ENCODE measurements at places on chromosomes 2 and 18. TPM values are rescaled to one million over a fixed set of nuclear protein-coding genes. Genes with fewer than 3 reads are reported as not detected.

- DNase-seq = no peak
Measured at GRCh38 chr2:101718993-101719571, 21.6 kb downstream of the MAP4K4 start.

DNA sequence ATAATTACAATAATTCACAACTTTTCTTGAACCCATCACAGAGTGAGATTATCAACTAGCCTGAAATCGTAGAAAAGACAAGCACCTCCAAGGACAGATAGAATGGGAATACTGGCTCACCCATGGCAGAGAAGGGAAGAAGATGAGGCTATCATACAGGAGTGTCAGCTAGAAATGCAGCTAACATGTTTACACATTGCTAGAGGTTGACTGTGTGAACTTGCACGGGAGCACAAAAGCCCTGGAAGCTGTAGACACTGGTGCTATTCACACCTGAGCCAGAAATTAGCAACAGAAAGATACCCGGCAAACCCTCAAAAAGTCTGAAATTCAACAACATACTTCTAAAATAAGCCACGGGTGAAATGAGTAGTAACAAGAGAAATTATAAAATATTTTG, 131.8 kb downstream of the ZAP70 start:
- no peak for DNase-seq

DNA sequence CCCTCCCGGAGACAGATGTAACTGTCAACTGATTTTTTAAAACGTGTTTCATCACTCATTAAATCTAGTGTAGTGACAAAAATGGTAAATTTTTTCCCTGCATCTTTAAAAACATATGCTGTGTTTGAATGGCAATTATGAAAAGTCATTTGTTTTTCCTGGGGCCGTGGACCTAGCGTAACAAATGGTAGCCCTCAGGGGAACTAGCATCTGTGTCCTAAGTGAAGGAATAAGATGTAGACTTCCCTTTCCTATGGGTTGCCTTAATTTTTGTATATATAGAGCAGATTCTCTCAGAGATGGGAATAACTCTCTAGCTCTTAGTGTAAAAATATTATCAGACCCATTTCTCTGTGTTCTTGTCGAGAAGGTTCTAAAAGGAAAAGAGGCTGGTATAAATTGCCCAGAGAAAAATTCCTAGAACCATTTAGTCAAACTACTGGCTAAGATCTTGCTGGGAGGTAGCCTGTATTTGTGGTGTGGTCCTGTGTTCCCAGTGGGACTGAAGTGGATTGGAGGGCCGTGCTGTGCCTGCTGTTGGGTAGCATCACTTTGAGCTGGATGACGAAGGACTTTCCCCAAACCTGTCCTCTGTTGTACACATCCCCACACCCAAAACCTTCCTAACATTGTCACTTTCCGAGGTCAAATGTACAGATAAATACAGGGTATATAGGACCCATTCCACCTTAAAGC, 85.8 kb downstream of the LIMS1 start:
- DNase-seq = no peak

DNA sequence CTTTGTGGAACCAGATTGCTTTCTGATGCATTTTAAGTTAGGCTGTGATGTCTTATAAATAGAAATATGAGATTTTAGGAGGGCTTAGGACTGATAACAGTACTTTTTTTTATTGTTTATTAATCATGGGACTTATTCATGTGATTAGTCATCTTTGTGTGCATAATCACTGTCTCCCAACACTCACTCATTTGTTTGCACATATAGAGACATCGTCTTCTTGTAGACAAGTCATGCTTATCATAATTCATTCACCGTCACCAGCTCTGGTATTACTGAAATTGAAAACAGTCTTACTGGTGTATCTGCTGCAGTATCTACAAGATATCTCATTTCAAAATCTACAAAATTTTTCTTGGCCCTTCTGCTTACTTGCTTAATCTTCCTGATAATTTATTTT, 45.8 kb downstream of the WDR7 start:
- no peak for DNase-seq

- DNase-seq = peak; percentile 83
Measured at GRCh38 chr2:47631792-47632398, 151.1 kb upstream of the MSH6 start.

DNA sequence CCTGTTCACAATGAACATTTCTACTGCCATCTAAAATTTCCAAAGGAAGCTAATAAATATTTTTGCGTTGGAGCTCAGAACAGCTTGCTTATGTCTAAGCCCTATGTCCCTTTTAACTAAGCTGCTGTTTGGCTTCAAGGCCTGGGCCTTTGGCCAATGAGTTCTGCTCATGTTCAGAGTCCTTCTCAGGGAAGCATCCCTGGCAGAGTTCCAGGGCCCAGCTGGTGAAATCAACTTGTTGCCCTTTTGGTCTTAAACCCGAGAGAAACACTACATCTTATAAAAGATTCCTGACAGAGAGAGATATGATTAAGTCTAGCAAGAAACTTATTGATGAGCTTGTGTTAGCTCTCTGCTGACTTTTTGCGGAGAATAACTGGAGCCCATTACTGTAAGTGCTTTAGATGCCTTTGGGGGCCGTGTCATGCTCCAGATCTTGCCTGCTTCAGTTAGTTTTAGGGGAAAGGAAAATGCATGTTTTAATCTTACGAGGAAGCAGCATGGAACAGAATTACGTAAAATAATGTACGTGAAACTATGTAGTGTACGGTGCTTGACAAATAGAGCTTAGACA, 102.5 kb upstream of the NOSTRIN start:
- DNase-seq = no peak

- DNase-seq = no peak
Measured at GRCh38 chr2:120659275-120659977, 76.2 kb upstream of the GLI2 start.

GRCh38 chr18:3175195-3175758, 44.5 kb downstream of the MYOM1 start:
- no peak for DNase-seq

- DNase-seq = no peak
Measured at GRCh38 chr18:47606526-47606925, 323.9 kb downstream of the SMAD2 start.

DNA sequence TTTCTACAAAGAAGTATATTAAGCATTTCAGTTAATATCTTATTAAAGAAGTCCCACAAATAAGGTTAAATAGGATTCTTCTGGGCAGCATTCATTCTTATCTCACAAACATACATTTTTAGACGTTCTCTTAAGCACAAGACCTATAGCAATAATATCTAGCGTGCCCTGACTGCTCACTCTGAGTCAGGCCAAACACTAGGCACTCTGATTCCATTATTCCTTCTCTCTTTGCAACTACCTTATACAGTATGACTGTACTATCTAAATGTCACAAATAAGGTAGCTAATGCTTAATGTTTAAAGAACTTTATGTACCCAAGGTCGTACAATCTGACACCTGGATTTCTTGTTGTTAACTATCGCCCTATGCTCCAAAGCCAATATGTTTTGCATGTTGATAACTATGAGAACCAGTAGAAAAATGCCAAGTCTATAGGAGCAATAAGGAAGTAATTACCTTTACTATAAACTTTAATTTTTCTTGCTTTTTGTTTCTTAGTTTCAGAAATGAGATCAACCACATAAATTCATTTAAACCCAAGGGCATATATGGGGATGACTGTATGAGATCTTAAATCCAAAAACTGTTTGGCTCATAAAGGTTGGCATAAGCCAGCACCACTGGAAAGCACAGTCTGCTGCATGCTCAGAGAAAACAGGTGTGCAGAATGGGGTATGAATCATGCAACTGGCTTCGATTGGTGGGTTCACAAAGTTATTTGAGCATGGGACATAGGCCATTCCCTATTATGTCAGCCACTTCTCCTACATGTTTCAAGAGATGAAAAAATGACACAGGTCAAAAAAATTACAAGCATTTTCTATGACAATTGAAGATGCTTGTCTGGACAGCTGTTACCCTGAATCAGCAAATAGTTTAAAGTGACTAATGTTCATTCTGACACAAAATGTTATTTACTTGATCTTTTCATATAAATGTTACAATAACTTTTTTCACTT, 352.0 kb downstream of the IRS1 start:
- DNase-seq = no peak

DNA sequence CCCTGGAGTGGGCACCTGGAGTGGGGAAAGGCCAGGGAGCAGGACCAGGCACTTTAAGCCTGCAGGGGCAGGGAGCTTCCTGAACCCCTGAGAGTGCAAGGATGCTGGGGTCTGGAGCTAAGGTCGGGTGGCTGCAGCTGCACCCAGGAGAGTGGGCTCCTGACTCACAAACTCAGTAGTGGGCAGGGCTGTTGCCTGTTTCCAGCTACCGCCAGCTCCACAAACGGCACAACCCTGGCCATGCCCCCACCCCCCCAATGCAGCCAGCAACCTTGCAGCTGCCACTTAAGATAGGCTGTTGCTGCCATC, 688.8 kb downstream of the NYAP2 start:
- DNase-seq = no peak

GRCh38 chr18:2985628-2986027, 27.3 kb downstream of the LPIN2 start:
- peak; percentile 45 for DNase-seq

DNA sequence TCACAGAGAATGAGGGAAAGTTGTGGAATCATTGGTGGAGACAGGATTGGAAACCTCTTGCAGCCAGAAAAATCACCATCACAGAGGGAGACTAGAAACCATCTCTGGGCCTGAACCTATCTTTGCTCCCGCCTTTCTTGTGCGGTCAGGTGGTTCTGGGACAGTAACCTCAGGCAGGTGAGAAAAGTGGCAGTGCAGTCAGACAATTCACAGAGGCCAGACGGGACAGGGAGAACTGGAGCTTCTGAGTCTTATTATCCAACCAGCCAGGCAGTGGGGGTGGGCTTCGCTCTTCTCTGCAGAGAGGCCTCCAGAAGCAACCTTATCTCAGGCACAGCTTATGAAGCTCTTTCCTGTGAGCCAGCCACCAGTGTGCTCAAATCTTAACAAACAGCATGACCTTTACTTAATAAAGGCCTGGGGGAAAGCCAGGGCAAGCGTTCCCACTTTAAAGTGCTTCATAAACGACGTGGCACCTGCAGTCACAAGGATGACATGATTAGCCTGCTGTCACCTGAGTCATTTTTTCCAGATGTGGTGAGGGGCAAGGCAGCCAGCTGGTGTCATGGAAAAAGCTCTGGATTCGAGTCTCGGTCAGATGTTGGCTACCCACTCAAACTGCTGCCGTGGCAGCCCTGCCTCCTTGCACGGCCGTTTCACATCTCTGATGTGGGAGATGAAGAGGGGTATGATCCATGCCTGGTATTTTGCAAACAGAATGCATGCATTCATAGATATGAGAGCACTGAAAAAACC, 109.7 kb downstream of the B3GNT2 start:
- DNase-seq = no peak

DNA sequence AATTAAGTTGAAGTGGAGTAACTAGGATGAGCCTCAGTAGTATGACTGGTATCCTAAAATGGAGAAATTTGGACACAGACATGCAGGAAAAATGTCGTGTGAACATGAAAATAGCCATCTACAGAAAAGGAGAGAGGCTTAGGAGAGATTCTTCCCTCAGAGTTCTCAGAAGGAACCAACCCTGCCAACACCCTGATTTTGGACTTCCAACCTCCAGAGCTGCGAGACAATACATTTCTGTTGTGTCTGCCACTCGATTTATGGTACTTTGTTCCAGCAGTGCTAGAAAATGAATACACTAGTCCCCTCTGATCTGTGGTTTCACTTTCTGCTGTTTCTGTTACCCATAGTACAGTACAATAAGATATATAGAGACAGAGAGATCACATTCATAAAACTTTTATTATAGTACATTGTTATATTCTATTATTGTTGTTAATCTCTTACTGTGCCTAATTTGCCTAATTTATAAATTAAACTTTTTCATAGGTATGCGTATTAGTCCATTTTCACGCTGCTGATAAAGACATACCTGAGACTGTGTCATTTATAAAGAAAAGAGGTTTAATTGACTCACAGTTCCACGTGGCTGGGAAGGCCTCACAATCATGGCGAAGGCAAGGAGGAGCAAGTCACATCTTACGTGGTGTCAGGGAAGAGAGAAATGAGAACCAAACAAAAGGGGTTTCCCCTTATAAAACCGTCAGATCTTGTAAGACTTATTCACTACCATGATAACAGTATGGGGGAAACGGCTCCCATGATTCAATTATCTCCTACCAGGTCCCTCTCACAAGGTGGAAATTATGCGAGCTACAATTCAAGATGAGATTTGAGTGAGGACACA, 41.3 kb downstream of the PLEKHA3 start:
- DNase-seq = no peak

GRCh38 chr2:207617011-207617671, 8.1 kb downstream of the METTL21A start:
- peak; percentile 88 for DNase-seq

DNA sequence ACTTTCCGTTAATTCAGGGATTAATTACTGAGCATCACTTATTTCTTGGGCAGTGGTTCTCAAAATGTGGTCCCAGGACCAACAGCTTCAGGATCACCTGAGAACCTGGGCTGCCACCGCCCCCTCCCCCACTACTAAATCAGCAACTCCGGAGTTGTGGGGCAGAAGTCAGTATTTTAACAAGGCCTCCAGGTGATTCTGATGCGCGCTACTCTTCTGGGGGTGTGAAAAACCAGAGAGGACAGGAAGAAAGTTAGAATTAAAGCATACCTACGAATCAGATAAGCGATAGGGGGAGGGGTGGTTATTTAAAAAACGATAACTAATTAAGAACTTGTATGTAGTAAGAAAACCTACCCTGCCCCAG, 319 bp downstream of the ZSCAN30 start:
- DNase-seq = peak; percentile 1

DNA sequence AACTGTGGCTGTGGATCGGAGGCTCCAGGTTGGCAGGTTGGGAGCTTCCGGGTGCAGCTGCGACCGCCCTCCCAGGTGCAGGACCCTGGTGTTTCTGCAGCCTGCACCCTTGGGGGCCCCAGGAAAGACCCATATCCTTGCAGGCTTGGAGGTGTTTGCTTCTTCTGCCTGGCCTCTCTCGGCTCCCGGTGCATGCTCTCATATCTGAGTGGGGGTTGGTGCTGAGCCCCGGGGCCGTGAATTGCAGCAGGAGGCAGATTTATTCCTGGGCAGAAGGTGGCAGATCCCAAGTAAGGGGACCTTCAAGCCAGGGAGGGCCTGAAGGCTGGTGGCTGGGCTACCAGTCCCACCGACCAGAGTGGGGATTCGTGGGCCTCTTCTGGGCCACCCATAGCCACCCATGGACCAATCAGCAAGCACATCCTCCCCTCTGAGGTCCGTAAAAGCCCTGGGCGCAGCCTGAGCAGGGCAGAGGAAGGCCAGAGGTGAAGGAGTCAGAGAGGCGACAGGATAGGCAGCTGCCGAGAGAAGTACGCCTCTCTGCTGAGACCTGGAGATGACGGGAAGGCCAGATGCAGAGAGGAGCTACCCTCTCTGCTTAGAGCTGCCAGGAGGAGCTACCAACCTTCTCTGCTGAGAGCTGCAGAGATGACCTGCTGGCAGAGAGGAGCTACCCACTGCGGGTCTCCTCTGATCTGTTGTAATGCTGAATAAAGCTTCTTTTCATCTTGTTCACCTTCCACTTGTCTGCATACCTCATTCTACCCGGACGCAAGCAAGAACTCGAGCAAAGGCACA, 1279.0 kb upstream of the LRRTM1 start:
- DNase-seq = no peak

- no peak for DNase-seq
Measured at GRCh38 chr2:198113316-198113715, 308.9 kb downstream of the PLCL1 start.

Gene SCG2
- total RNA-seq = 2.4 TPM

Gene IL36A
- not detected for total RNA-seq

Gene GATA6
- total RNA-seq = 6.7 TPM

Gene PXDN
- 131 TPM for total RNA-seq

Gene RESP18
- not detected for total RNA-seq

Gene RSAD2
- 0.75 TPM for total RNA-seq

Gene MROH2A
- not detected for total RNA-seq

Gene CPO
- total RNA-seq = 1.2 TPM

Gene CNTNAP5
- total RNA-seq = not detected

Gene CCDC141
- not detected for total RNA-seq

Gene SERPINB13
- total RNA-seq = not detected

Gene RAB1A
- total RNA-seq = 85.3 TPM
